Activated T-helper 1 cell treated with anti-CD3 and anti-CD28 coated beads, Interleukin-12 subunit alpha, Interleukin-12 subunit beta, Interleukin-2, Interleukin-4 antibody, amounts not matched to agents 30 ng/mL and 10 ng/mL and 1 ng/mL, durations not matched to agents 14 hours and 24 hours and 36 hours (primary cell): ENCODE measurements at places on chromosomes 5 and 9.

- H3K36me3 ChIP-seq: no peaks in the 10 kb centered on the region
- no peaks in the 10 kb centered on the region for H3K4me1 ChIP-seq
- DNase-seq: no peak
- no peak overlapping the region for H3K27ac ChIP-seq
- no peaks in the 10 kb centered on the region for H3K27me3 ChIP-seq
Observed at GRCh38 chr5:17713301-17713700, 79.0 kb downstream of the TAF11L14 start.

DNA sequence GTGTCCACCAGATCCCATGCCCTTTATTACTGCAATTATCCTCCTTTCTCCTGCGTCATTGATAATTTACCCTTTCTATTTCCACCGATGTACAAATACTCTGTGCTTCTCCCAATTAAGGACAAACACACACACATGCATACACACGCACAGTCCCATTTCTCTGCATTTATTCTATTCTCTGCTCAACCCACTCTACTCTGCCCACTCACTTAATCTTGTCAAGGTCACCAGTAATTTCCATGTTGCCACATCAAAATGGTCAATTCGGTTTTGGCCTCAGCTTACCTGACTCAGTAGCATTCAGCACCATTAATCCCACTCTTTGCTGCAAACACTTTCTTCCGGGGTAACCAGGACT lies 14.6 kb upstream of the STRBP start:
- H3K27me3 ChIP-seq: peaks cover 3% of the 10 kb centered on the region
- no peak overlapping the region for H3K27ac ChIP-seq
- H3K36me3 ChIP-seq: no peaks in the 10 kb centered on the region

DNA sequence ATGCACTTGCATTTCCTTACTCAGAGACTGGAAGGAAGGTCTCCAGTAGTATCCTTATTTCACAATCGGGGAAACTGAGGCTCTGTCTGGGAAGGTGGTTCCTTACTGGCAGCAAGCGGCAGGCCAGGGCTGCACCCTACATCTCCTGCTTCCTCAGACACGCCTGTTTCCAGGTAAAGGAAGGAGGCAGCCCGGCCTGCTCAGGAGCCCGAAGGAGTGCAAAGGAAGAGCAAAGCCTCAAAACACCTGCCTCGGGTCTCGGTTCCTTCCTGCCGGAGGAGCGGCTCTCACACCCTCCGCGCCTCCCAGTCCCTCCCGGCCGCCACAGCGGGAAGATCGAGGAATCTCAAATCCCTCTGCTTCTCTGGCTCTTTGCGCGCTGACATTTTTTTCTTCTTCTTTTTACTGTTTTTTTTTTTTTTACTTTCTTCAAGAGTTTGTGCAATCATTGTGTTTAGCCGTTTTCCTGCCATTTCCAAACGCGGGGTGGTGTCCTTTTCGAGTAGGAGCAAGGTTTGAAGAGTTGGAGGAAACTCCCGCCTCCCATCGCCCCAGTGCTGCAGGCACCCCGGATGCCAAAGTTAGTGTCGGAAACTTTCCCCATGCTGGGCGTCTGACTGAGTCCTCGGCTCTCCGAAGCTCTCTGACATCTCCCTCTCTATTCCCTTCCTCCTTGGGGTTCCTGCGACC lies 1.0 kb downstream of the GGTA1 start:
- H3K27me3 ChIP-seq: peaks cover 63% of the 10 kb centered on the region
- H3K36me3 ChIP-seq: no peaks in the 10 kb centered on the region
- H3K27ac ChIP-seq: peak overlapping the region; percentile 29
- peaks cover 22% of the 10 kb centered on the region for H3K4me1 ChIP-seq
- DNase-seq: no peak

DNA sequence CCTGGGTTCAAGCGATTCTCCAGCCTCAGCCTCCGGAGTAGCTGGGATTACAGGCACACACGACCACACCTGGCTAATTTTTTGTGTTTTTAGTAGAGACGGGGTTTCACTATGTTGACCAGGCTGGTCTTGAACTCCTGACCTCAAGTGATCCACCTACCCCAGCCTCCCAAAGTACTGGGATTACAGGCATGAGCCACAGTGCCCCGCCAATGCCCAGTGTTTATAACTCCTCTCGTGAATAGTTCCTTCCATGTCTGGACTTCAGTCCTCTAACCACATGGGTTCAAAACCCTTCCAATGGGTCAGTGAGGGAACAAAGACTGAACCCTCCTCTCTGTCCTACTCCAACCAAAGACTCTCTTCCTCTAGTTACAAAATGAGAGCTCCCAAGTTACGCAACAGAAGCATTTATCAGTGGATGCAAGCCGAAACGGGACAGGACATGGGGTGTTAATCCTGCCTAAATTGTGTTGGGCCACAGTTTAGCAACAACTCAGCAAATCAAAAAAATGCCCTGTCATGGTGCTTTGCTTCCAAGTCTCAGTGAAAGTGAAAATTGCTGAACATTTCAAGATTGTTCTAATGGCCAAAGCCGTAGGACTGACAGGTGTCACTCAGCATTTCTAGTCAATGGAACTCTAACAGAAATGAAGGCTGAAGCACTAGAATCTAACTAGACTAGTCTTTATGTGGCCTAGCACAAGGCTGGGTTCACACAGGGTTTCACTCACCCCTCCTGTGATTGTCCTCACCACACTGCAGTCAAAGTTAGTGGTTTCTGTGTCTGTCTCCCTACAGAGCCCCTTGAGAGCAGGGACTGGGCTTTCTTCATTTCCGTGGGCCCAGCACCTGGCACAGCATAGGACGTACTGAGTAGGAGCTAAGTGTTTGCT lies 3.2 kb upstream of the TMEM245 start:
- DNase-seq: no peak
- peaks cover 14% of the 10 kb centered on the region for H3K4me1 ChIP-seq
- H3K27ac ChIP-seq: no peak overlapping the region
- H3K27me3 ChIP-seq: peaks cover 7% of the 10 kb centered on the region

DNA sequence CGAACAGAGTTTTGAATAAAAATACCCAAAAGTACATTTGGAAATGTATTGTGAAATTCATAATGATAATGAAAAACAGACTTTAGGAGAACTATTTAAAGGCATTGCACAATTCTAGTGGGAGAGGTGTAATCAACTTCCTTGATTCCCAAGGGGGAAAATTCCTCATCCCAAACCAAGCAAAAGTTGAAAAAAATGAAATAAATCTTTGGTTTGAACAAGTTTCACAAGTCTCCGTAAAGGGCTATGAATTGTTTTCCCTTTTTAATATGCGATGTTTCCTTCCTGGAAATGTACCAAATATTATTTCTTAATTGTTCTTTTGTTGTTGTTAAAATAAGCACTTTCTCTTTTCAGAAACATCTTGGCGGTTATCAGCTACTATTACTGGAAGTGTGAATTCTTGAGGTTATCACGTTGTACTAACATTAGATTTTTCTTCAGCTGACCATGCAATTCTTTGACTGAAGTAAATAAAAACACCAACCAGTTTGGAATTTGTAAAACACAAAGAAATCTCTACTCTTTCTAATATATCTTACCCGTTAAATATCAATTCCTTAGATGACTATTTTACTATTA lies 59.3 kb downstream of the SVEP1 start:
- no peaks in the 10 kb centered on the region for H3K4me1 ChIP-seq
- no peak for DNase-seq
- no peaks in the 10 kb centered on the region for H3K27me3 ChIP-seq
- H3K27ac ChIP-seq: no peak overlapping the region
- H3K4me3 ChIP-seq: no peak overlapping the region

DNA sequence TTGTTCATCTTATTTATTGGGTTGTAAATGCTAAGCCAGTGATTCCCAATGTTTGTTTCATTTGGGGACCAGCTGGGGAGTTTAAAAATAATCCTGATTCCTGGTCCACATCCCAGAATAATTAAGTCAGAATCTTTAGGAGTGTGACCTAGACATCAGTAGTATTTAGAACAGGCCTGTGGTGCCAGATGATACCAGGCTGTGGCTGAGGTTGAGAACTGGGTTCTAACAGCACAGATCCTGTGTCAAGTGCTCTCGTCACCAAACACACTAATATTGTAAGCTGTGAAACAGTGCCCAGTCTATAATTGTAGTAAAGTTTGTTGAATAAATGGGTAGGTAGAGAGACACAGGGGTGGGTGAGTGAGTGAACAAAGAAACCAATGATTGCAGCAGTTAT lies 172.1 kb upstream of the PPP1R2B start:
- no peak overlapping the region for H3K27ac ChIP-seq
- no peaks in the 10 kb centered on the region for H3K4me1 ChIP-seq
- no peak overlapping the region for H3K4me3 ChIP-seq
- H3K36me3 ChIP-seq: no peaks in the 10 kb centered on the region
- DNase-seq: no peak
- peaks cover 8% of the 10 kb centered on the region for H3K27me3 ChIP-seq

- no peaks in the 10 kb centered on the region for H3K36me3 ChIP-seq
- DNase-seq: no peak
Observed at GRCh38 chr5:129541648-129542251, 81.7 kb downstream of the ADAMTS19 start.

GRCh38 chr5:178582291-178582690 lies 7.9 kb downstream of the COL23A1 start:
- no peaks in the 10 kb centered on the region for H3K4me1 ChIP-seq
- H3K36me3 ChIP-seq: no peaks in the 10 kb centered on the region
- no peak for DNase-seq
- H3K27ac ChIP-seq: no peak overlapping the region
- no peak overlapping the region for H3K4me3 ChIP-seq
- peaks cover 8% of the 10 kb centered on the region for H3K27me3 ChIP-seq

- H3K4me3 ChIP-seq: no peak overlapping the region
- no peak overlapping the region for H3K27ac ChIP-seq
- H3K36me3 ChIP-seq: no peaks in the 10 kb centered on the region
- H3K4me1 ChIP-seq: no peaks in the 10 kb centered on the region
- peaks cover 6% of the 10 kb centered on the region for H3K27me3 ChIP-seq
Observed at GRCh38 chr5:169126481-169127021, 174.4 kb downstream of the SLIT3 start.

- peaks cover 2% of the 10 kb centered on the region for H3K36me3 ChIP-seq
- no peak overlapping the region for H3K27ac ChIP-seq
- no peak for DNase-seq
- H3K4me3 ChIP-seq: no peak overlapping the region
Observed at GRCh38 chr5:180067986-180068385, 3.6 kb downstream of the RNF130 start.

- H3K4me3 ChIP-seq: no peak overlapping the region
- DNase-seq: no peak
- no peak overlapping the region for H3K27ac ChIP-seq
- no peaks in the 10 kb centered on the region for H3K4me1 ChIP-seq
Observed at GRCh38 chr5:79771387-79771786, 81.8 kb downstream of the CMYA5 start.

- DNase-seq: no peak
- H3K36me3 ChIP-seq: no peaks in the 10 kb centered on the region
- peaks cover 15% of the 10 kb centered on the region for H3K27me3 ChIP-seq
- no peak overlapping the region for H3K27ac ChIP-seq
- H3K4me3 ChIP-seq: peak overlapping the region; percentile 79
- H3K4me1 ChIP-seq: peaks cover 7% of the 10 kb centered on the region
Observed at GRCh38 chr9:125409217-125409636, 147.6 kb downstream of the GAPVD1 start.

- no peaks in the 10 kb centered on the region for H3K27me3 ChIP-seq
- peak overlapping the region; percentile 80 for H3K27ac ChIP-seq
- peaks cover 6% of the 10 kb centered on the region for H3K36me3 ChIP-seq
- H3K4me1 ChIP-seq: peaks cover 47% of the 10 kb centered on the region
Observed at GRCh38 chr5:1104327-1105006, 7.4 kb downstream of the SLC12A7 start.

DNA sequence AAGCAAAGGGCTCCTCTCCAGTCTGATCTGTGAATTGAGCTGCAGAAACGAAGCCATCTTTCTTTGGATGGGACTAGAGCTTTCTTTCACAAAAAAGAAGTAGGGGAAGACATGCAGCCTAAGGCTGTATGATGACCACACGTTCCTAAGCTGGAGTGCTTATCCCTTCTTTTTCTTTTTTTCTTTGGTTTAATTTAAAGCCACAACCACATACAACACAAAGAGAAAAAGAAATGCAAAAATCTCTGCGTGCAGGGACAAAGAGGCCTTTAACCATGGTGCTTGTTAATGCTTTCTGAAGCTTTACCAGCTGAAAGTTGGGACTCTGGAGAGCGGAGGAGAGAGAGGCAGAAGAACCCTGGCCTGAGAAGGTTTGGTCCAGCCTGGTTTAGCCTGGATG lies 82.1 kb downstream of the PIK3R1 start:
- peaks cover 62% of the 10 kb centered on the region for H3K36me3 ChIP-seq
- no peak for DNase-seq
- no peak overlapping the region for H3K27ac ChIP-seq
- no peaks in the 10 kb centered on the region for H3K27me3 ChIP-seq
- H3K4me1 ChIP-seq: peaks cover 15% of the 10 kb centered on the region

DNA sequence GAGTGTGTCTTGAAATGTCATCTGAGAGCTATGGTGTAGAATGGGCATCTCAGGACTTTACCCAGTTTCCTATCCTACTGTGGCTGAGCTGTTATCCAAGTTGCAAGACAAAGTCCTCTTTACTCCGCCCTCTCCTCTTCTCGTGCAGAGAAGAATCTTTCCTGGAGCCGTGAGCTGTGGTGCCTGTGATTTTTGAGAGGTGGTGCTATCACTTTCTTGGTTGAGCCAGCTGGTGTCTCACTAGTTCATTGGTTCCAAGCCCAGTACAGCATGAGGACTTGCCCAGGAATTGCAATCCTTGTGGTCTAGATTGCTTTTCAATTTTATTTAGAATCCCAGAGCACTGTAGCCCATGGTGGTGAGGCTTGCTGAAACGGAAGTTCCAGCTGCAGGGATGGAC lies 2300.3 kb downstream of the MAT2B start:
- H3K4me3 ChIP-seq: no peak overlapping the region
- DNase-seq: no peak
- no peak overlapping the region for H3K27ac ChIP-seq
- no peaks in the 10 kb centered on the region for H3K4me1 ChIP-seq
- H3K36me3 ChIP-seq: no peaks in the 10 kb centered on the region
- H3K27me3 ChIP-seq: no peaks in the 10 kb centered on the region

- H3K36me3 ChIP-seq: peaks cover 3% of the 10 kb centered on the region
- DNase-seq: no peak
- H3K4me1 ChIP-seq: peaks cover 3% of the 10 kb centered on the region
- no peaks in the 10 kb centered on the region for H3K27me3 ChIP-seq
- H3K27ac ChIP-seq: no peak overlapping the region
Observed at GRCh38 chr5:56211298-56211865, 21.7 kb downstream of the ANKRD55 start.

- H3K36me3 ChIP-seq: no peaks in the 10 kb centered on the region
- no peak overlapping the region for H3K27ac ChIP-seq
- peaks cover 5% of the 10 kb centered on the region for H3K27me3 ChIP-seq
- H3K4me3 ChIP-seq: no peak overlapping the region
- DNase-seq: no peak
- H3K4me1 ChIP-seq: no peaks in the 10 kb centered on the region
Observed at GRCh38 chr5:149044453-149045088, 18.3 kb downstream of the SH3TC2 start.

- no peaks in the 10 kb centered on the region for H3K27me3 ChIP-seq
- no peak overlapping the region for H3K4me3 ChIP-seq
- H3K36me3 ChIP-seq: peaks cover 15% of the 10 kb centered on the region
- no peak for DNase-seq
- no peaks in the 10 kb centered on the region for H3K4me1 ChIP-seq
Observed at GRCh38 chr5:1038417-1039209, 30.0 kb downstream of the NKD2 start.

- H3K4me1 ChIP-seq: peaks cover 80% of the 10 kb centered on the region
- peaks cover 3% of the 10 kb centered on the region for H3K27me3 ChIP-seq
- peaks cover 8% of the 10 kb centered on the region for H3K36me3 ChIP-seq
- peak overlapping the region; percentile 98 for H3K4me3 ChIP-seq
- no peak for DNase-seq
- peak overlapping the region; percentile 96 for H3K27ac ChIP-seq
Observed at GRCh38 chr5:42991404-42992087, 48.6 kb downstream of the ANXA2R start.
